ENCODE measurements at places on chromosomes 6 and 20.

GRCh38 chr20:37131486-37131885 lies 35.7 kb upstream of the RBL1 start:
- DNase-seq, result no peak

- no peak for DNase-seq
Observed at GRCh38 chr6:109483735-109484057, 677 bp upstream of the ZBTB24 start.

- peak; percentile 75 for DNase-seq
Observed at GRCh38 chr6:119129968-119130484, 51.6 kb upstream of the FAM184A start.

GRCh38 chr6:65289491-65289890 lies 417.5 kb downstream of the EYS start:
- DNase-seq, result no peak

DNA sequence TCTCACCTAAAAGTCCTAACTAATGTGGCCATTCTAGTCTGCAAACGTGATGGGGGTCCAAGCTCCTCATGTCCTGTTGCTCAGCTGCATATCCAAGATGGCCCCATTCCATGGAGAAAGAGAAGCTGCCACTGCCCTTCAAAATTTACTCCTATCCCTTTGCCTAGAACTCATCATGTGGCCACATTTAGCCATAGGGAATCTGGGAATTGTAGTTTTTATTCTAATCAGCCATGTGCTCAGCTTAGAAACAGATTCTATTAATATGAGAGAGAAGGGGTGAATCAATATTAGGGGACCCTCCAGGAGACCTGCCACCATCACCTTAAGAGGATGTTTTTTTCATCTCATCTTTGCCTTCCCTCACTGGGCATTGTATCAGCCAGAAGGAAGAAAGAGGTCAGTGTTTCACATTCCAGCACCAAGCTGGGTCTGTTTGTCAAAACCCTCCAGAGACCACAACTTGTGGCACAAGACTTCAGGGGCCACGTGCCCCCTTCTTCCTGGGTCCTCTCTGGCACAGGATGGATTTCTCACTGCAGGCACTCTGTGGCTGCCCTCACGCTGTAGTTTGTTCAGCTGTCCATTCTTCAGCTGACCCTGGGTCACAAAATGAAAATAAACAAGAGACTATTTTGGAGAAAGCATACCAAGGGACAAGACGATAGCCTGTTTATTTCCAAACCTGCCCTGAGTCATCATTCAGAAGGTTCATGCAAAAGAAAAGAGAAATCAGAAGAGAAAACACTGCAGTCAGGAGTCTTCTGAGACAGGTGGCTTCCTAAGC lies 172.0 kb downstream of the EYA2 start:
- peak; percentile 83 for DNase-seq

DNA sequence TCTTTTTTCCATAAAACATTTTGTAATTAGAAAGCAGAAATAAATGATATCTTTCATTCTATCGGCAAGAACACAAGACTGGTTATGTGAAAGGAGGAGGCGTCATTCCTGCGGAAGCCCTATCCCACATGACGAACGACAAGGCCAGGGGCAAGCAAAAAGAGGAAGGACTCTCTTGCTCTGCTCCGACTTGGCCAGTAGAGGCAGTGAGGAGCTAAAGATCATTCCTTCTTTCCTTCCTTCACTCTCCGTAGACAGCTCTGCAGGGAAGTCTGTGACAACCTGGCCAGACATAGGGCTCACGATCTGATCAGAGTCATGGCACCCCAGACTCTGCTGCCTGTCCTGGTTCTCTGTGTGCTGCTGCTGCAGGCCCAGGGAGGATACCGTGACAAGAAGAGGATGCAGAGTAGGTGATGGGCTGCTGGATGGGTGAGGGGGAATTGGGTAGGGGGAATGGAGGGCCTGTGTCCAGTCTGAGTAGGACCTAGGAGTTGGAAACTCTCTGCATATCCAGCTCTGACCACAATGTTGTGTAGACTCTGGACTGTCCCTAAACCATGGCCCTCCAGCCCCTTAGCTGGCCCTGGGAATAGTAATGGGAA lies at the start of gene WFDC10A:
WFDC10A (plus strand) TSS at position 244 of the 605 bp plus-strand sequence; CDS start at position 319, 75 bp downstream.
- DNase-seq, result no peak

DNA sequence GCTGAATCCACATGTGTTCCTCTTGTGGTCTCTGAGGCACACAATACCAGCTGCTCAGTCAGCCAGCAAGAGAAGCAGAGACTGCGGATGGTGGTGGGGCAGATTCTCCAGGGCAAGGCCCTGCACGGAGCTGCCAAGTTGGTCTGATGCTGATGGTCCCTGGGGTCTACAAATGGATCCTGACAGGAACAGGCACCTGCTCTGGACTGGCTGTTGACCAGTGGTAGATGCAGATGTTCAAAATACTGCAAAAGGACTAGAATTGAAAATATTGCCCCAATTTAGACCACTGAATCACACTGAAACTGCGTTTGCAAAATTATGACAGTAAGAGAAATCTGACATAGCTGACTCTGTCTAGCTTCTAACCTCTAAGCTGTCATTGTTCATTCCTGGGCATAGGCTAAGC lies 29.6 kb upstream of the TUBB2A start:
- no peak for DNase-seq

DNA sequence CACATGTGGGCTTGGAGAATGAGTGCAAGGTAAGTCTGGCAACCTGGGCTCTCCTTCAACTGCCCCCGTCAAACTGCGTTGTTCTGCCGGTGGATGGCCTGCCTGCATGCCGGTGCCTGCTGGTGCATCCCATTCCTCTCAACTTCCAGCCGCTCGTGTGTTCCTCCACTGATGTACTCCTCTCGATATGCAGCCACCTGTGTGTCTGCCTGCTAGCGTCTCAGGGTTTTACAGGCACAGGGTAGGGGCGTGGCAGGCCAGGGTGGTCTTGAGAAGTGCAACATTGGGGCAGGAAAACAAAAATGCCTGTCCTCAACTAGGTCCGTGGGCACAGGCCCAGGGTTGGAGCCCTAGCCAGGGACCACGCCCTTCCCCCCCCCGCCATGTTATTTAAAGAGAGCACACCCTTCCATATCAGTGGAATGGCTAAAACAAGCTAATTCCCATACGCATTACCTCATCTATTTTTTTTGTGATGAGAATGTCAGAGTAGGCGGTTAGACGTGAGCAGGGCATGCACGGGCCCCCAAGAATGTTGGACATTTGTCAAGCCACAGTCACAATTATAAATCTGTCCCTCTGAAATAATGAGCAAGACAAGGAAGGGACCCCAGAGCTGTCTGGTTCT lies 33.2 kb downstream of the SERPINB6 start:
- DNase-seq, result no peak
